ENCODE measurements at places on chromosomes 2 and 18.

- DNase-seq, result no peak
Measured at GRCh38 chr2:32697156-32697555, 69.3 kb downstream of the TTC27 start.

DNA sequence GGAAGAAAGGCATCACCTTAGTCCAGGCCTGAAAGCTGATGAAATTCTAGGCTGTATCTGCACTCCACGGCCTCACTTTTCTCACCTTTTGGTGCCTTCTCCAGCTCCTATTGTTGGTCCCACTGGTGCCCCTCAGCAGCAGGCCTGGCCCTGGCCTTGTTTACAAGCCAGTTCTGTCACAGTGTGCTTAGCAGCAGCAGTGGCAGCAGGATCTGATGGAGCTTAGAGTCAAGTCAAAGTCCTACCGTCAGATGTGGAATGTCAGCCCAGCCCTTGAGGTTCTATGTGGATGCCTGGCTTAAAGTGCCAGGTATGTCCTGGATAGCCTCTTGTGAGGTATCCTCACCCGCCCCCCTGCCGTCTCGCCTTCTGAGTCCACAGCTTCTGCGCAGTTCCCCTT, 281.3 kb downstream of the SUCLG1 start:
- DNase-seq, result no peak

- DNase-seq, result no peak
Measured at GRCh38 chr2:164690361-164690760, 69.1 kb upstream of the GRB14 start.

- no peak for DNase-seq
Measured at GRCh38 chr2:144372410-144373080, 147.4 kb downstream of the ZEB2 start.

- no peak for DNase-seq
Measured at GRCh38 chr2:208153156-208153555, 7.2 kb upstream of the CRYGB start.

- DNase-seq, result no peak
Measured at GRCh38 chr2:102620332-102620731, 979 bp downstream of the SLC9A2 start.

- DNase-seq, result no peak
Measured at GRCh38 chr2:118686346-118686745, 161.1 kb downstream of the EN1 start.

DNA sequence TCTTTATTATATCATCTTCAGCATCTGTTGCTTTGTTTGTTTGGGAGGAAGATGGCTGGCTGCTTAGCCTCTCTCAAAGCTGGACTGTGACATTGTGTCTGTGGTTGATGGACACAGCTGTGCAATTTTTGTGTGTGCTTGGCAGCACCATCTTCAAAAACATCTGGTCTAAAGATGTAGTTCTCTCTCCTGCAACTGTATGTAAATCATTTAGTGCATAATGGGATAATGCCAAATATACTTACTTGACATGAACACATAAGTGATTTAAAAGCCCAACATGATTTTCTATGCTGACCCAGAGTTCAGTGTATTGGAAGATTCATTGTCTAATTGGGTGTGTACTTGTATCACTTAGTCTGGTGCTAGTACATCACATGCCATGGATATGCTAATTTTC, 112.2 kb downstream of the MAP4K4 start:
- no peak for DNase-seq

DNA sequence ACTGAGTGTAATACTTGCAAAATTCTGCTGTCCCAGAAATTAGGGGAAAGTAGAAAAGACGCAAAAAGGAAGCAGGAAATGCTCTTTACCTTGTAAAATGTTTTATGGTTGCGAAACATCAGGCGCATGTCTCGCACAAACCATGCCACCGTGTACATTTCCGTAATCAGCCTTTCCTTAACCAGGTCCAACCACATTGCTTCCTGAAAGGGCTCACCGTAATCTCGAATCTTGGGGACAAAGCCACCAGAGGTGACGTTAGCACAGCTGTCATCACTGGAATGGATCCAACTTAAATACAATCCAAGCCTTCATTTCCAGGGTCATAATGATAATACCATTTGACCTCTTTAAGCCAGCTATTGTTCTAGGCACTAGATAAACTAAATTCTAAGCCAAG, 49.3 kb downstream of the SP110 start:
- no peak for DNase-seq

Measured in head of caudate nucleus (tissue), 42 donors.